ENCODE measurements at places on chromosomes 5 and 9. TPM values are rescaled to one million over a fixed set of nuclear protein-coding genes. Genes with fewer than 3 reads are reported as not detected.
A peak's percentile ranks its signal among the peaks of the same experiment; 100 is the strongest.

- DNase-seq: no peak
Observed at GRCh38 chr9:68648971-68649370, 56.1 kb upstream of the PIP5K1B start.

DNA sequence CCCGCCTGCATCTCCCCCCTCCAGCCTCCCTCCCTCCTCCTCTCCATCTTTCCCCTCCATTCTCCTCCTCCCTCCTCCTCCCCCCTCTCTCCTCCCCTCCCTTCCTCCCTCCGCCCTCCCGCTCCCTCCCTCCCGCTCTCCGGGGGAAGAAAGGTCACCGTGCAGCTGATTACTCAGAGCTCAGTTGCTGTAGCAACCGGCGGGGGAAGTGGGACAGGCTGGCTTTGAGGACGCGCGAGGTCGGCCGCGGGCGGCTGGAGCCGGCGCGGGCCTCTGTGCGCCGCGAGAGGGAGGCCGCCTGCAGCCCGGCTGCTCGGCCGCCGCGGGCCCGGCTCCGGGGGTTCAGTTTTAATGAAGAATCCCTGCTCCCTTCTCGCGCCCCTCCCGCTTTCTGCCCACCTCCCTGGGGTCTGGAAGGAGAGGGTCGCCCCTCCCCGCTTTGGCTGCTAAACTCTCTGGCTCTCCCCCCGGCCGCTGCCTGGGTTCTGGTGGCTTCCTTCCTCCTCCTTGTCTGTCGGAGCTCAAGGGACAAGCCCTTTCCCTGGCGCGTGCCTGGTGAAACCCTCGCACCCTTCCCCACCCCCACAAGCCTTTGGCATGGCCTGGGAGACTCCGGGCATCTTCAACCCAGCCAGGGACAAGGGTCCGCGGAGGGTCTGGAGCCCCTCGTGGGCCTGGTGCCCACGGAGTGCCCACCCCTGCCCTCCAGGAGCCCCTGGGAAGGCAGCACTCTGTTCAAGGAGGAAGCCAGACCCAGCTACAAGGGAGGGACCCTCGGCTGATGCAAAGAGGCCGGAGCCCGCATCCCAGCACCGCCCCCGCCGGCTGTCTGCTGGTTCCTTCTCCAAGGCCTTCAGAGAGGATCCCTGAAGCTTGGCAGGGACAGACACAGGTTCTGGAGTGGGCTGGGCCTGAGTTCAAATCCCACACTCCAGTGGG, 160.3 kb downstream of the C9orf50 start:
- peak; percentile 99 for DNase-seq

- no peak for DNase-seq
Observed at GRCh38 chr9:86860006-86860405, 87.3 kb downstream of the GAS1 start.

DNA sequence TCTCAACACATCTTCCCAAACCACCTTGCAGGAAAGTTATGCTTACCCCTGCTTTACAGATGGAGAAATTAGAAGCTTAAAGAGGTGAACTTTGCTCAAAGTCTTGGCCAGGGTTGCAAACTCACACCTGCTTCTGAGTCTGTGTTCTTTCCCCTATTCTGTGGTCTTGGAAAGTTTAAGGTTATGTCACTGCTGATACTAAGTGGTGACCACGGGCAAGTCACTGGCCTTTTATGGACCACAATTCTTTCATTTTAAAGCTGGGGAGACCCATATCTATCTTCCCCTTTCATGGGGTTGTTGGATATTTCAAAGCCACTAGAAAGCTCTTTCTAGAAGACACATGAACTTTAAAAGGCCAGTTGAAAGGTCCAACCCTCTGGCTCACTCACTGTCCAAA, 95.4 kb upstream of the KLF4 start:
- DNase-seq: no peak

DNA sequence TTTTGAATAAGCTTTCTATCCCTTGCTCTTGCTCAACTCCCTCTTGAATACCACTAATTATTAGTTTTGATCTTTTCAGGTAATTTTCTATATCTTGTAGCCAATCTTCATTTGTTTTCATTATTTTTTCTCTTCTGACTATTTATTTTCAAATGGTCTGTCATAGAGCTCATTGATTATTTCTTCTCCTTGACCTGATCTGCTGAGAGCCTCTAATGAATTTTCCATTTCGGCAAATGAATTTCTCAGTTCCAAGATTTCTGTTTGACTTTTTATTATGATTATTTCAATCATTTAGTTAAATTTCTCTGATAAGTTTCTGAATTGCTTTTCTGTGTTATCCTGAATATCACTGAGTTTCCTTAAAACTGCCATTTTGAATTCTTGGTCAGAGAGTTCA, 39.4 kb downstream of the MTRR start:
- DNase-seq: no peak

DNA sequence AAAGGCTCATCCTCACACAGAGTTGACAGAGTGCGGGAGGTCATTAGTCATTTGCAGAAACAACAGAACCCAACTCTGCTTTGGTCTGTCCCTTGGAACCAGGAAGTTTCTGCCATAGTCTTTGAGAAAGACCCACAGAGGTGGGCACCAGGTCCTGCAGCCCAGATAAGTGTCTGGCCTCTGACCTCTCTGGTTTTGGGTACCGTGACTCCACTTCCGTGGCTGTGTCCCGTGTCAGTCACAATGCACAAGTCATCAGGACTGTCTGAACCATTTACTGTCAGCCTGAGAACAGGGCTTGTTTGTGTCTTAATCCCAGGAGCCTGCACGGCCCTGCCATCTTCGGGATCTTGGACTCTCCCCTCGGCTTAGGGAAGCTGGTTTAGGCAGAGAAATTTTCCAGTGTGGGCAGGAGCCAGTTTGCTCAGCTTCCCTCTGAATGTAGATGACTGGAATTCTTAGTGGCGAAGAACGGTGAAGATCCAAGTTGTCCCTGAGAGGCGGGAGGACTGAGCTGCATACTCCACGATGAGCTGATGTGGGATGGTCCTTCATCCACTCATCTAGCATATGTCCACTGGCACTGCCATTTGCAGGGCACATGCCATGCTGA, 11.9 kb downstream of the GSN start:
- no peak for DNase-seq

BTNL9 gene
- total RNA-seq: 0.24 TPM

ASB6 gene
- total RNA-seq: 9.2 TPM

NOTCH1 gene
- total RNA-seq: 11.7 TPM

ABO gene
- total RNA-seq: not detected

NACC2 gene
- 4.5 TPM for total RNA-seq
